Effector memory CD4-positive, alpha-beta T cell (primary cell): ENCODE measurements at places on chromosomes 13 and 19.

DNA sequence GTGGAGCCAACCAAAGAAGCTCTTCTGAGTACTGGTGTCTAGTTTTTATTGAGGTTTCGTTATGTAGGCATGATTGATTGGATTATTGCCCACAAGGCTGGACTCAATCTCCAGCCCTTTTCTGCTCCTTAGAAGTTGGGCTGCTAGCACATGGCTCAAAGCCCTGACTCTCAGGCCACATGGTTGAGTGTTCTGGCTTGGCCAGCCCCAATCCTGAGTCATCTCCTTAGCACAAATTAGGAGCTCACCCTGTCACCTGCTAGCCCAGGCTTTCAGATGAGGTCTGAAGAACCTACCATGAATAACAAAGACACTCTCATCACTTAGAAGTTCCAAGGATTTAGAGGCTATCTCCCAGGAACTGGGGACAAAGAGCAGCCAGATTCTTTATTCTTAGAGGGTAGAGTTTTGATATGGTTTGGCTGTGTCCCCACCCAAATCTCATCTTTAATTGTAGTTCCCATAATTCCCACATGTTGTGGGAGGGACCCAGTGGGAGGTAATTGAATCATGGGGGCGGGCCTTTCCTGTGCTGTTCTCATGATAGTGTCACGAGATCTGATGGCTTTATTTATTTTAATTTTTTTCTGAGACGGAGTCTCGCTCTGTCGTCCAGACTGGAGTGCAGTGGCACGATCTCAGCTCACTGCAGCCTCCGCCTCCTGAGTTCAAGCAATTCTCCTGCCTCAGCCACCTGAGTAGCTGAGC is 11.3 kb downstream of the DPY19L3 start:
- no peak for DNase-seq

GRCh38 chr13:40408602-40409001 is 257.8 kb downstream of the FOXO1 start:
- DNase-seq = no peak

DNA sequence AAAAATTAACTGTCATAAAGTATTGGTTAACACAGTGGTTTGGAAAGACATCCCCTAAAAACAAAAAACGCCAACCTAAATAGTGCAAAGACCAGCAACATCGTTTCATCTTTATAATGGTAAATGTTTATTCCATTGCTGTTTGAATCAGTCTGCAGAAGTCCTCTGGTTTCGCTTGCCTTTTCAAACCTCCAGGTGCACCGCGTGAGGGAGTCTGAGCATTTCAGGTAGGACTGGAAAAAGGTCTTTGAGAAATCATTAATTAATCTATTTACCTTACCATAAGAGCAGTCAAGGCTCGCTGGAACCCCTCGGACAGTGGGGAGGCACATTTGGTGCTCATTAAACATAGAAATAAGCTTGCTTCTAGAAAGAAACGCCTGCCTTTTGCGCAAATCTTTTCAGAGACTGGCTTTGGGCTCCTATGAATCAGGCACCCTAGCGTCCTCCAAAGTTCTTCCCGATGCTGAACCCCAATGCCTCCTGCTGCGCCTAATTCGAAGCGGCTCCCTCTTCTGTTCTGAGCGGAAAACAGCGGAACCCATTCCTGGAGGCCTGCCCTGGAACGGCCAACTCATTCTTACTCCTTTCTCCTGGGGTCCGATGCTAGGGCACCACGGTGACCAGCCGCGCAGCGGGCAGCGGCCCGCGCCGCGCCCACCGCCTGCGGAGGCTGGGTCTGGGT is 951 bp upstream of the MTUS2 start:
- DNase-seq = no peak

DNA sequence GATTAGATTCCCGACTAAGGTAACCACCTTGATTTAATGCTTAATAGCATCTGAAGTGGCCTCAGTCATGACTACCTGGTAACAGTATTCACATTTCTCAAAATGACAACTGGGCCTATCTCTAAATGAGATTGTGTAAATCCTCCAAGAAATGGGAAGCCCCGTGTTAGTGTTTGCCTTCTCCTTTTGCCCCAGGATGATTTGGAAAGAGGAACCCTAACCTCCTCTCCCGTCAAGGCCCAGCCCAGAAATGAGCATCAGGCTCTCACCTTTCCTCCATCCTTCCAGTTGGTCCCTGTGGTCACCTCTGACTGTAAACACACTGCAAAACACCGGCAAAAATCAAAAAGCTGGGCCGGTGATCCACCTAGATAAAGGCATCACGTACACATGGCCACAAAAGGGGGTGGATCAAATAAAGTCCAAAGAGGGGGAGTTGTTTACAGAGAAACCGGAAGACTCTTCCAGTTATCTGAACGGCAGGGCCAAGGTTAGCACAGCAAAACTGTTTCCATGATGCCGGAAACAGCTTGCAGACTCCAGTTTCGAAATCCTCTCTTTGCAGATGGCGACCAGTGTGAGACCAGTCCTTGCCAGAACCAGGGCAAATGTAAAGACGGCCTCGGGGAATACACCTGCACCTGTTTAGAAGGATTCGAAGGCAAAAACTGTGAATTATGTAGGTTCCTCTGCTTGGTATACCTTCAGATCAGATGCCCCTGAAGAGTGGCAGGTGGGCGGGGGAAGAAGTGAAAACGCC is 16.4 kb downstream of the F10 start:
- DNase-seq = no peak

DNA sequence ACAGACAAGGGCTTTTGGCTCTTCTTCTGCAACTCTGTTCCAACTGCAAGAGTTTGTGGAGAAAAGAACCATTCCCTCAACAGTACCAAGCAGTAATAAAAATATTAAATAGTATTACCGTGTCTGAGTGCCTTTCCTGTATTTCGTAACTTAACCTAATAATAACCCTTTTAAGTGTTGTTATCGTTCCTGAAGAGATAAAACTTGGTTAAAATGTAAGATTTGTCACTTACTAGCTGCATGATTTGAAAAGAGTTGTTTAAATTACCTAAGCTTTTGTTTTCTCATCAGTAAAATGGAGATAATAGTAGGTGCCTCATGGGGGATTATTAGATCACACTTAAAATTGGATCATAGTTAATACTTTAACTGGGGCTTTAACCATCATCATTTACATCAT is 447.2 kb downstream of the GPC5 start:
- no peak for DNase-seq

DNA sequence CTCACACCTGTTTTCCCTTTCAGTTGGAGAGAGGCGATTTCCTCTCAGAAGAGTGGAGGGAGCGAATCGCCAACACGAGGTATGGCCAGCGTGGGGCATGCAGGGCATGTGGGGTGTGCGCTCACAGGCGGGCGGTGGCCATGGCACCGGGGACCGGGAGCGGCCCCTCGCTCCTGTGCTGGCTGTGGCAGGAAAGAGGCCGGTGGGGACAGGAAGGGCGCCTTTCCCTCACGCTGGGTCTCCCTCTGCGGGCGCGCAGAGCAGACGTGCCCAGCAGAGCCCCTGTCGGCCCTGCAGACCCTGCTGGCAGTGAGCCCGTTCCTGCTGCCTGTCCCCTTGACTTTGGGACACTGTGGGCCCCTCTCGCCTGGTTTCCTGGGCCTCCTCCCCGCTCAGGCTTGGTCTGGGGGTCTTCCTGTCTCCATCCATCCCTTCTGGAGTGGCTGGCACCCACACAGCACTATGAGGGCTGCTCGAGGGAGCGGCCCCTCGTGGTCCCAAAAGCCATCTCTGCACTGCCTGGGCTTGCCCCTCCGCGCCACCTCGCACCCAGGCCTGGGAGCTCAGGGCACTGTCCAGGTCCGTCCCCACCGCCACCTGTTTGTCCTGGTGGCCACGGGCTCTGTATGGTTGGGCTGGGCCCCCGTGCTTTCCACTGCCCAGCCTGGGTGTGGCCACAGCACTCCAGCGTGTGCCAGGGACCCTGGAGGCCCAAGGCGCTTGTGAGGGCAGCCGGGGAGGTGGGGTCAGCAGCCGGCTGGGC is 36.1 kb downstream of the PLEKHJ1 start:
- DNase-seq = no peak

DNA sequence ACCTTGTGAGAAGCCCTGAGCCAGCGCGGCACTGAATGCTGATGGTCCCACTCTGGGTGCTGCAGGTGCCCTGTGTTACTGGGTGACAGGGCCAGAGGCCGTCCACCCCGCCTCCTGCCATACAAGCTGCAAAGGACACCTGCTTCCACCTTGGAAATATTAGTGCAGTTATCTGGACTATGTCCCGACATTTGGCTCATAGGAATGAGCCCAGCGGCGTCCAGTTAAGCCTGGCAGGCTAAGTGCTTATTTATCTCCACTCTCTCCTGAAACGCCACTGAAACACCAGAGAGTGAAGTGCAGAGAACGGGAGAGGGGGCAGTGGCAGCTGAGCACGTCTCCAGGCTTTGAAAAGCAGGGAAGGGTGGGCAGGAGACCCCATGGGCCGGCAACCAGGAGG is 145.8 kb downstream of the KDM4B start:
- no peak for DNase-seq

DNA sequence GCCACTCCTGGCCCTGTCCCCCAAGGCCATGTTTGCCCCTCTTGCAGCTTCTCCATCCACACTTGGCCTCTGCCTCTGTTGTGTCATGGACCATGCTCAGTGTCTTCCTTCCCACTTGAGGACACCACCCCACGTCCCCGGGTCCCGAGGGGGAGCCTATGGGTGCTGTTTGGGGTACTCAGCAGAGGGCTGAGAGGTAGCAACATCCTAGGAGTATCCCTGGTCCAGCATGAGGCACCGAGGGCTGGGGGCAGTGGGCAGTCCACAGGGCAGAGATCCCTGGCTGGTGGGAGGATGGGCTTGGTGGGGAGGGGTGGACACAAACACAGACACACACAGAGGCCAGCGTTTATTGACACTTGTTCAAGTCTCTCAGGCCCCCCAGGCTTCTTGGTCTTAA is 1.7 kb downstream of the COX7A1 start:
- DNase-seq = no peak

DNA sequence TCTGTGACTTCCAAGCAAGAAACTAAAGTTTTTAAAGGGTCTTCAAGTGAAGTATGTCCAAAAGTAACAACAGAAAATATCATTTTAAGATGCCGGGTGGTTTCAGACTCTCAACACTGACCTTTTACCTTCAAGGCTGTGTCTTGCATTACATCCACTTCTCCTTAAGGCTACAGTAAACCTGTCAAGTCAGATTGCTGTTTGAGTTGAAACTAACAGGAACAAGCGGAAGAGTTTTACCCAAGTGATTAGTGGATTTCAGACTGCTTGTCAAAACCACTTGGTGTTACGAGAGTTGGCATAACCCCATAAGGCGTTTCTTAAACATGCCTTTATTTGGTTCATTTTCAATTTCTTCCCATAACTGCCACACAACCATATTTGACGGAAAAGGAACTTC is 283.1 kb downstream of the DCT start:
- no peak for DNase-seq

GRCh38 chr13:42219876-42220275 is 52.1 kb upstream of the AKAP11 start:
- DNase-seq = no peak

GRCh38 chr19:45630463-45630862 is 8.7 kb downstream of the EML2 start:
- DNase-seq = no peak
